ENCODE measurements at places on chromosomes 13 and 19. TPM values are rescaled to one million over a fixed set of nuclear protein-coding genes. Genes with fewer than 3 reads are reported as not detected.

DNA sequence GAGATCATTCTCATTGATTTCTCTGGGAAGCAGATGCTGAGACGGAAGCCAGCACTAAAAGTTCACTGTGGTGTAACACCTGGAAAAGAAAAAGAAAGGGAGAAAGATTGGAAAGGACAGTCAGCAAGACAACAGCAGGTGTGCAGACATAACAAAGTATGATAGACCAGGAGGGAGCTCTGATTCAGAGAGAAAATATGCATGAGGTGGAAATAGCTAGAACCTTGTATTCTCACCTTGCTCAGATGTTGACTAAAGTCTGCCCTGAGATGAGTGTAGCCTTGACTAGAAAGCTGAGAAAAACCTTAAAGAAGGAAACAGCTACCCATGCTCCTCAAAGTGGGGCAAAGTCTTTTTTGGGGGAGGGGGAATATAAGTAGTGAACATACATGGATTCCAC is 1711.8 kb downstream of the EFNB2 start:
- no peak for DNase-seq
- no peaks in the 10 kb centered on the region for H3K4me1 ChIP-seq
- no peaks in the 10 kb centered on the region for H3K36me3 ChIP-seq
- H3K4me3 ChIP-seq, result no peak overlapping the region
- no peaks in the 10 kb centered on the region for H3K27me3 ChIP-seq
- no peak overlapping the region for H3K27ac ChIP-seq

DNA sequence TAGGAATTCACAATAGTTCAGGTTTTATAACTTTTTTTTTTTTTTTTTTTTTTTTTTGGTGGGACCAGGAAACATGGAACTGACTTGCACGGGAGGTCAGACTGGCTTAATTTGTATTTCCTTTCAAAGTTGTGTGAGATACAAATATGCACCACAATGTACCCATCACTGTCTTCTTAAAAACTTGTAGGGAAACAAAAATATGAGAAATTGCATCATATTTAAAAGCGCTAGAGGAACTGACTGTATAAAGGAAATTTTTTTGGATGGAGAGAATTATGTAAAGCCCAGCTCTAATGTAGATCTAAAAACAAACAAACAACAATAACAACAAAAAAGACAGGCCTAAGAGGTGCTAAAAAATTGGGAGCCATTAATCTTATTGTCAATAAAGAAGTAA is 246.5 kb downstream of the DCT start:
- H3K4me3 ChIP-seq, result no peak overlapping the region
- H3K4me1 ChIP-seq, result no peaks in the 10 kb centered on the region
- no peak for DNase-seq
- no peaks in the 10 kb centered on the region for H3K27me3 ChIP-seq
- no peaks in the 10 kb centered on the region for H3K36me3 ChIP-seq
- H3K27ac ChIP-seq, result no peak overlapping the region

DNA sequence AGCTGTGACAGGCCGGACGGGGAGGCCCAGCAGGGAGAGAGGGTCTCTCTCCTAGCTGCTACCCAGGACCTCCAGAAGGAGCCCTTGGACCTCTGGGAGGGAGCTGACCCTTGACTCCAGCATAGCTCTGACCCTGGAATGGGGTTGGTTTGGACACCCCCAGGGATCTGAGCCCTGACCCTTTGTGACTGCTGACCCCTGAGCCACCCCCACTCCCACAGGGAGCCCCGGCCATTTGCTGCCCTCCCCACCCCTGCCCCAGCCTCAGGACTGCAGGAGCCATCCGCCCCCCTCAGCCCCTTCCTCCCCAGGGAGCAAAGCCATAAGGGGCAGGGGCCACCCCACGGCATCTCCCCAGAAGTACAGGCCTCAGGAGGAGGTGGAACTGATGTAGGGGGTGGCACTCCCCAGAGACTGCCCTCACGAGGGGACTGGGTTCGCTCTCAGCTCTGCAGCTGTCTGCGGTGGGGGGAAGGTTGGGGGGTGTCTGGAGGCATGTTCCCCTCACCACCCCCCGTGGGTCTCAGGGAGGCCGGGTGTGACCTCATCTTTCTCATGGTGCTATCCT is 7.0 kb downstream of the COX6B2 start:
- no peak for DNase-seq
- peaks cover 7% of the 10 kb centered on the region for H3K4me1 ChIP-seq
- H3K36me3 ChIP-seq, result peaks cover 4% of the 10 kb centered on the region

- H3K36me3 ChIP-seq, result no peaks in the 10 kb centered on the region
- no peak for DNase-seq
- no peaks in the 10 kb centered on the region for H3K27me3 ChIP-seq
- no peaks in the 10 kb centered on the region for H3K4me1 ChIP-seq
- no peak overlapping the region for H3K4me3 ChIP-seq
Observed at GRCh38 chr13:74389056-74389455, 254.9 kb upstream of the KLF12 start.

DNA sequence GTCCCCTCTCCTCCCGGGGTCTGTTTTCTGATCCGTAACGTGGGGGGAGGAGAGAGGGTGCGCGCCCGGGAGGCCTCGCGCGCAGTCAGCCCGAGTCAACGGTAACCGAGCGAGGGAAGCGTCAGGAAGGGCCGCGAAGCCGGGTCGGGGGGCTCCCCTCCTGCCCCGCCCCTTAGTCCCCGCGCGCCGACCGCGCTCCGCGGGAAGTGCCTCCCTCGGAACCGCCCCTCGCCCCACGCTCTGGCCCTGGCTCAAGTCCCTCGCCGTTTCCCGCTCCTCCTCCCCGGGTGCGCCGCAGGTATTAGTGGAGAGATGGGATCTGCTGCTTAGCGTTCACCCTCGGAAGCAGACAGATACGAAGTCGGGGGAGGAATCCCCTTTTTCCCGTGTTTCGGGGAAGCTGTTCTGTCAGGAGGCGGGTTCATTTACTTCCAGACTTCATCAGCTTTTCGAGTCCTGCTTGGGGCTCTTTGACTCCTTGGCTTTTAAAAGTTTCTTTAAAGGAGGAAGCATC is 770 bp downstream of the HNRNPM start:
- H3K4me3 ChIP-seq, result peak overlapping the region; percentile 93
- no peaks in the 10 kb centered on the region for H3K36me3 ChIP-seq
- peak overlapping the region; percentile 95 for H3K27ac ChIP-seq
- peaks cover 50% of the 10 kb centered on the region for H3K4me1 ChIP-seq

DNA sequence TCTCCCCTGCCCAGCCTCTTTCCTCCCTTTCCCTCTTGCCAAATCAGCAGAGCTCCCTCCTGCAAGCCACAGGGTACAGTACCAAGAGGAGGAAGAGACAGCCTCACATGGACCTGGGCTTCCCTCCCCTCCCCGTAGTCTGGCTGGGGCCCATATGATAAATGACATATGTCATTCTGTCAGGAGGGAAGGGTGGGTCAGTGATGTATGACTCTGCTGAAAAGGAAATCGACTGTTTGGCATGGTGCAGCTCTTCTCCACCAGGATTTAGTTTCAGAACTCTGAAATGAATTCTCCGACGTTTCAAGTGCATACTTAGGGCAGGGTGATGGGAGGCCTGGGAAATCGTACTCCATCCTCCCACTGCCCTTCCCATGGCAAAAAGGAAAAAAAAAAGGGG is 9.8 kb downstream of the TSHZ3 start:
- DNase-seq, result no peak
- H3K27ac ChIP-seq, result peak overlapping the region; percentile 83
- no peak overlapping the region for H3K4me3 ChIP-seq
- peaks cover 15% of the 10 kb centered on the region for H3K4me1 ChIP-seq
- no peaks in the 10 kb centered on the region for H3K27me3 ChIP-seq
- H3K36me3 ChIP-seq, result no peaks in the 10 kb centered on the region

The PEG3 gene
- total RNA-seq, result 2.7 TPM

The KCNC3 gene
- total RNA-seq, result 0.64 TPM

The MUC16 gene
- total RNA-seq, result not detected
